Aorta (tissue), 5 donors: ENCODE measurements at places on chromosomes 2 and 18. TPM values are rescaled to one million over a fixed set of nuclear protein-coding genes. Genes with fewer than 3 reads are reported as not detected.

Gene CD207
- total RNA-seq, result 0.78 TPM

Gene CIB4
- total RNA-seq, result not detected

Gene SPC25
- 0.58 TPM for total RNA-seq

Gene GREB1
- 8.6 TPM for total RNA-seq

Gene HOXD12
- total RNA-seq, result not detected

Gene CD226
- 3.2 TPM for total RNA-seq

Gene EFEMP1
- total RNA-seq, result 793 TPM

- peak; percentile 68 for DNase-seq
Observed at GRCh38 chr18:48742304-48742703, 203.5 kb downstream of the CTIF start.

GRCh38 chr2:177574356-177574755, 181.8 kb downstream of the AGPS start:
- no peak for DNase-seq

DNA sequence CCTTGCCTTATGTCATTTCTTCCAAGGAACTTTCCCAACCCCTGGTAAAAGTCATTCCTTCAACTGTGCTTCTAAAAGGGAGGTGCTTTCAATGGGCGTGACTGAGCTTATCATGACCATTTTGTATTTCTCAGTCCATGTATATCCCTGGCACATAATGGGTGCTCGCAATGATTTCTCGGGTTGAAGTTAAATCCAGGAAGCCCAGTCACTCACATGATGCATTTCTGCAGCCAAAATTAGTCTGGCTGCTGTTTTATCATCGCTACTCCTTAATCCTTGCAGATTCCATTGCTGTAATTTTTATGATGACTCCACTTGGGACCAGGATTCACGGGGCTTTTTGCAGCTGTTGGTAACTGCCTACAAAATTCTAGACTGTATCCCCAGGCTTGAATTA, 25.9 kb upstream of the RFX8 start:
- no peak for DNase-seq

GRCh38 chr2:54013996-54014395, 43.2 kb upstream of the PSME4 start:
- no peak for DNase-seq

- DNase-seq, result no peak
Observed at GRCh38 chr2:143558665-143559064, 429.4 kb downstream of the ARHGAP15 start.

DNA sequence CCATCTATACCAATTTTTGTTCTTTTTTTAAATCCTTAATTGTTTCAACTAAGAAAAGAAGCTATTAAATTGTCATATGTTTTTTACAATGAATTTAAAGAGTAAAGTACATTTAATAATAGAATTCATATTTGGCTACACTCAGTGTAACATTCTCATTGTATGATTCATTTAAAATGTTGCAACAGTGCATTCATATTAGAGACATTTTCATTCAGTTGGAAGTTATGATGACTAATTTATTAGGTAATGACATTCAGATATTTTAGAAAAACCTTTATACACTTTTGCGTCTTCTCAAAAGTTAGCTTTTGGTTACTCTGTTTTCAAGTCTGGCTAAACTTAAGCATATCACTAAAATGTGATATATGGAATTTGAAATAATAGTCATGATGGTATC, 887.5 kb upstream of the NRXN1 start:
- no peak for DNase-seq

GRCh38 chr2:230441227-230441897, 25.4 kb downstream of the SP100 start:
- DNase-seq, result no peak

- DNase-seq, result peak; percentile 89
Observed at GRCh38 chr2:45823723-45824206, 172.3 kb downstream of the PRKCE start.

GRCh38 chr2:171878481-171878993, 15.5 kb downstream of the SLC25A12 start:
- no peak for DNase-seq

GRCh38 chr2:132979339-132980093, 309.5 kb upstream of the LYPD1 start:
- DNase-seq, result no peak

DNA sequence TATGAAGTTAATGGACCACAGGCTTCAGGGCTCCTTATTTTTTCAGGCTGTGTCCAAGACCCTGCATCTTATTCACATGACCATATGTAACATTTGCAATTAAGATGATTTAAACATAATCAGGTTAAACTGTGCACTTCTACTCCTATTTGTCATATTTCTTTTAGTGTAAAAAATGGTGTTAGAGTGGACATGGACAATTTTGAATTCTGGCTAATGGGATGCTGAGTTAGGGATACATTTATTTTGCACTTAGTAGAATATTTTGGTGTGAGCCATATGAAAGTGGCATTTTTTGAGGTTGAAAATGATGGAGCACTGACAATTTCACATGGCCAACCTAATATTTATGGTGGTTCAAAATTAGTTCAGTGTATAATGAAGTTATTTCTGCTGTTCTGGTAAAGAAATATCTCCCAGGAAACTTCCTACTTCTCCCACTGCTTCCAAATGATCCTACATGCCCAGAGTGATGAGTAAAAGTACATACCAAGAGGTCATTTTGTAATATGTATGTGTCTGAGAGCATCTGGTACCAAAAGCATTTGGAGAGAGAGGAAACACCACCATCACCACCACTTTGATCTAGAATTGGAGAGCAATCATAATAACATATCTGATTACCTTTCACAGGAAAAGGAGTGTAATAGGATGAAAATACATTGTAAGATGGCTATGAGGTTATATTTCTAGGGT, 36.0 kb downstream of the GULP1 start:
- no peak for DNase-seq

GRCh38 chr2:16375981-16376380, 289.7 kb downstream of the CYRIA start:
- no peak for DNase-seq

- no peak for DNase-seq
Observed at GRCh38 chr2:20972792-20973565, 70.9 kb downstream of the APOB start.

DNA sequence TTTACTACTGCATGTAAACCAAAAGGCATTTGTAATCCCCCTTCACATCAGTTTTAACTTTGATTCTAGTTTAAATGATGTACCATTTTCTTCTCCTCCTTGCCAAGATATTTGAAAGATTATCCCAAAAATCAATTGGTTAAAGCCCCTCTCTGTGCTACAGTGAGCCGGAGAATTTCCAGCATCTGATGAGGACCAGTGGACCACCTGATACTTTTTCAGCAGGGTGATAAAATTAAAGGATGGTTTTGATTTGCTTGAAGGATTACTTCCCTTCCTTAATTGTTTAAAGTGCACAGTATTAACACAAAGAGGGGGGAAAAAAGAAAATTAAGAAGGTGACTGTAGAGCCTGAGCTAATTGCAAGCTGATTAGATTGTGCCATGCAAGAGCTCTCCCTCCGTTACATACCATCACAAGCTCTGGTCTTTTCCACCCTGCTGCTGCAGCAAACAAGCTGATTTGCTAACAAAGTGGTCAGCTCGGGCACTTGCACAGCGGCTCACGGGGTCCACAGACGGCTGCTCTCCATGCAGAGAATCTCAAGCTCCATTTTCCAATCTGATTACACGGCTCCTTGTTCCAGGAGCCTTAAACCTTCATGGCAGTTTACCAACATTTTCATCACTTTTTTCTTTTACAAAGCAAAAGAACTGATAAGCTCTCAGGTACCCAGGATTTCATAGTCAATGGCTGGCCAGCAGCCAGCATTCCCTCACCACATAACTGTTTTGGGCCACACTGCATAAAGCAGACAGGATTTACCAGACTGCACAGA, 22.1 kb downstream of the FIGN start:
- no peak for DNase-seq

GRCh38 chr2:207238831-207239701, 73.3 kb upstream of the KLF7 start:
- peak; percentile 83 for DNase-seq

GRCh38 chr2:240503848-240504247, 53.9 kb downstream of the ANKMY1 start:
- DNase-seq, result peak; percentile 60

- DNase-seq, result no peak
Observed at GRCh38 chr18:9803698-9804516, 81.9 kb upstream of the TXNDC2 start.

DNA sequence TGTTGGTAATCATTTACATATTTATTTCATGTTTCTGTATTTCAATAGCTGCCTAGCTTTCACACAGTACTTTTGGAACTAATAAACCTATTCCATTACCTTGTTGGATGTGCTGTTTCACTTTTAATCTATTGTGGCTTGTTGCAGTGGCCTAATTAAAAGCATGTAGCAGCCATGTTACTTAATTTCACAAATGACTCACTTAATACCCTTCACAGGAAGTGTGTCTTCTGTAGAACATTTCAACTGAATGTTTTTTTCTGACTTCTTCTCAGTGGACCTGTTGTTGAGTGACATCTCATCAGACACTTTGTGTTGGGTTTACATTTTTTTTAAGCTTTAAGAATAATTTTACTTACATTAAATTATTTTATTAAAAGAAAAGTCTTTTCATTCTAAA, 260.5 kb upstream of the THUMPD2 start:
- no peak for DNase-seq

DNA sequence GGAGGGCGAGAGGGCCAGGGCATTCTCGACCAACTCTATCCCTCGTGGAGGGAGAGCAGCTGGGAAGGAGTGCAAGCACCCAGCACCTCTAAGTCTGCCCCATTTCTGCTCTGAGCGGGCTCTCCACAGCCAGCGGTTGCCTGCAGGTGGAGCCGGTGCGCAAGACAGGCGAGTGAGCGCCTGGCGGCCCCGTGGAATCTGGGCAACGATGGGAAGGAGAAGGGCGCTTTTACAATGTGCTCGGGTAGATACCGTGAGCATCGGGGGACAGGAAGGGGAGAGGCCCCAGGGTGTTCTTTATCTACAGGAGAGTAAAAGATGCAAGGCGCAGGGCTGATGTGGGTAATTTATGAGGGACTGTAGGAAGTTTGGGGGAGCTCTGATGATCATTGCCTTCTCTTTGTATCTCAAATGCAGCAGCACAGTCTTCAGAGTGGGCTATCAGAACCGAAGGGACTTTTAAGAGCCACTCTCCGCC, 867 bp upstream of the TTL start:
- peak; percentile 94 for DNase-seq

- DNase-seq, result no peak
Observed at GRCh38 chr2:10863837-10864236, 47.9 kb upstream of the KCNF1 start.

DNA sequence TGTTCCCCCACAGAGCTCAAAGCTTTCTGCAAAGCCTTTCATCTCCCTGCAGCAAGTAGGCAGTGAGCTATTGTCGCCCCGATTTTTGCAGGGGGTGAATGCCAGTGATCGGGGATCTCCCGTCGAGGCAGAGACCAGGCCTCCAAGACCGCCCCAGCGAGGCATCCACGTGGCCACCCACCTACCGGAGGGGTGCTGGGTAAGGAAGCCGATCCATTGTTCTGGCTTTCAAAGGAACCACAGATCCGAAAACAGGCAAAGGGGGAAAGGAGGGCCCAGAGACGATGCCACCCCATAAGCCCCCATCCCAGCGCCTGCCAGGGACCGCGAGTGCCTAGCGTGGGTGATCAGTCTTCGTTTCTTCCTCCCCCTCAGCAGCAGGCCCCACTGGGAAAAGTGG, 2.4 kb downstream of the ADRA2B start:
- peak; percentile 36 for DNase-seq

GRCh38 chr2:74882299-74882687, 48.4 kb downstream of the HK2 start:
- DNase-seq, result no peak

DNA sequence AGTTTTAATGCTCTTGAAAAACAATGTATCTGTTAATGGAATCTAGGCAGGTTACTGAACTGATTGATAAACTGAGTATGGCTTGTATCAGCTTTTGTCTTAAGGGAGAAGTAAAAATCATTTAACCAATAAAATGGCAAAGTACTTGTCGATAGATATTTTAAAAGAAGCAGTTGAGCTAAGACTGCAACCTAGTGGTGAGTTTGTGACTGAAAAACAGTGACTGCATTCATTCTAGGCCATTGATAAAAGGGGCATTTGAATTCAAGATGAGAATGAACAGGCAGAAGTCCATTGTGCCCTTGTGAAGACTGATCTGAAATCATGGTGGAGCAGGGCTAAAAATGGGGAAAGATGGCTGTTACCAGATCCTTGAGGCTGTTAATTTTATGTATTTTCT, 59.4 kb upstream of the MSTN start:
- no peak for DNase-seq

DNA sequence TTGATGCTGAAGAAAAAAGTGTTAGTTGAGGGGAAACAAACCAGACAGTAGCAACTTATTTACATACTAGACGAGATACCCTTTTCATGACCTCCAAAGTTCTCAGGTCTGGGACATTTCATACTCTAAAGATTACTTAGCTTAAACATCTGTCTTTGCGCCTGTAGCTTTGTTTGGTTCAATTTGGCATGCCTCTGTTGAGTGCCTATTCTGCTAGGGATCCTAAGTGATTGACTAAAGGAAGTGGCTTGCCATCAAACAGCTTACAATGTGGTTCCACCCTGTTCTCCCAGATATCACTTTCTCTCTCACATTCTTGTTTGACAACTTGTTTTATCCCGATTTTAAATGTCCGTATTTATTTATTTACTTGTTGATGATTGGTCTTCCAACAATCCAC, 488.8 kb downstream of the PARD3B start:
- no peak for DNase-seq
